Colonic mucosa (tissue), 4 donors: ENCODE measurements at places on chromosomes 2 and 18.

DNA sequence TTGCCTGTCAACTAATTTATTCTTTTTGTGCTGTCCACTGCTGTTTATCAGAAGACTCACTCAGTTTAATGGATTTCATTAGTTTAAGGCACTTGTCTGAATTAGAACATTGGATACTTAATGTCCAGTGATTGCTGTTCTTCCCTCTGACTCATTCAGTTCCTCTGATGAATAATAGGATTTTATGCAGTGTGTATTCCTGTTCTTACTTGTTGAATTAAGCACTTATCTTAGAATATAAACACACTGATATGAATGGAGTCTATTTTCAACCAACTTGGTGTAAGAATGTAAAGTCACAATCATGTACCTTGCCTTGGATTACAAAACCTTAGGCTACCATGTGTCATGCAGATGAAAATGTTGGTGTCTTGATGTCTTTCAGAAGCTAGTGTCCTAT is 87.0 kb upstream of the PROKR1 start:
- no peak for DNase-seq

- no peak for DNase-seq
These were observed 67.1 kb downstream of the SUMO1 start for GRCh38 chr2:202171241-202171825.

DNA sequence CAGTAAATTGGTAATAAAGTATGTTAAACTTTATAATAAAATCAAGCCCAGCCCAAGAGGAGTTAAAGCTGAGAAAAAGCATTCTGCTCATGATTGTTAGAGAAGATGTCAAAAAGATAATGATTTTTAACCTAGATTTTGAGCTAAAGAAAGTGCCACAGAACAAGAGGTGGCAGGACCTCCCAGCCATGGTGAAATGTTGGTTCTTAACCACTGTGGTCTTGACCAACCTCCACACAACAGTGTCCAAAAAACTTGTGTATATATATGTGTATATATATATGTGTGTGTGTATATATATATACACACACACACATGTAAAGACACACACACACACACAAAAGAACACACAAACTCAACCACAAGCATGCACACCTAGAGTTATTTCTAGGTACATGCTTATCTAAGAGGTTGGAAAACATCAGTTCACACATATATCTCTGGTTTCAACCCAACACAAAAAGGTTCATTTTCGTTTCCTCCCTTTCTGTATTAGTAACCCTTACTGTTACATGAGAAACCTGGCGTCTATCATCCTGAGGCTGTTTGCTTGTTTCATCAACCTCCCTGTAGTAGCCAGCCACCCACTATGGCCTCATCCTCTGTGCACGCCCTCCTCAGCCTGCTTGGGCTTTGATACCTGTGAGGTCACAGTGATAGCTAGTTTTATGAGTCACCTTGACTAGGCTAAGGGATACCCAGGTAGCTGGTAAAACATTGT is 631.8 kb upstream of the ID2 start:
- no peak for DNase-seq

- no peak for DNase-seq
These were observed 14.7 kb downstream of the MREG start for GRCh38 chr2:215998636-215999035.

GRCh38 chr2:149732001-149732685 is 144.6 kb upstream of the MMADHC start:
- peak; percentile 84 for DNase-seq
